Fibroblast of upper back skin (primary cell): ENCODE measurements at places on chromosomes 4 and X.

- DNase-seq: no peak
These were observed 60.4 kb downstream of the PAGE2 start for GRCh38 chrX:55149242-55149641.

- DNase-seq: no peak
These were observed 7.3 kb upstream of the CUL4B start for GRCh38 chrX:120568035-120568434.

- DNase-seq: no peak
These were observed 13.4 kb downstream of the CTBP1 start for GRCh38 chr4:1235381-1236102.

DNA sequence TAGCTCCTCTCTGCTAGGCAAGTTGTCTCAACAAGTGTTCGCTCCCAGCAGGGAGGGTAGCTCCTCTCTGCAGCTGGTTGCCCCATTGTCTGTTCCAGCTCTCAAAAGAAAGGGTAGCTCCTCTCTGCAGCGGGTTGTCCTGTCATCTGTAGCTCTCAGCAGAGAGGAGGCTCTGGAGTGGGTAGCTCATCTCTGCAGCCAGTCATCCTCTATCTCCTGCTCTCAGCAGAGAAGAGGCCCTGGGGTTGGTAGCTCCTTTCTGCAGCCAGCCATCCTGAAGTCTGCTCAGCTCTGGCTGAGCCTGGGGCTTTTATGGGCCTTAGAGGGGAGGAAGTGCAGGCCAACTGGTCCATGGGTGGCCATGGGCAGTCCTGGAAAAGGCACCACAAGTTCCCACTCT, 342.7 kb downstream of the PTTG2 start:
- no peak for DNase-seq

DNA sequence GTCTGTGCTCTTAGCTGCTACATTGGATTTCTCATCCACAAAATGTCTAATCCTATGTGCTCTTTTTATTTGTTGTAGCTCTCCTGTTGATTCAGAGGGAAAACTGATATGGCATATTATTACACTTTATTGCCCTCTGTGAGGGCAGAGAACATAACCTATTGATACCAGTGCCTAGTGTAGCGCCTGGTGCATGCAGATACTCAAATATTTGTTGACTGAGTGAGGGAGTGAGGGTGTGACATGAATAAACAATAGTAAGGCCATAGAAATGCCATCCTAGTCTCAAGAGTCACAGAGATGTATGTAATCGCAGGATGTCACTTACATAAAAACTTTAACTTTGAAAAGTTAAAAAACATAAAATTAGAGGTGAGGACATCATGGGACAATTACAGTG, 159.1 kb downstream of the SHROOM3 start:
- DNase-seq: no peak

DNA sequence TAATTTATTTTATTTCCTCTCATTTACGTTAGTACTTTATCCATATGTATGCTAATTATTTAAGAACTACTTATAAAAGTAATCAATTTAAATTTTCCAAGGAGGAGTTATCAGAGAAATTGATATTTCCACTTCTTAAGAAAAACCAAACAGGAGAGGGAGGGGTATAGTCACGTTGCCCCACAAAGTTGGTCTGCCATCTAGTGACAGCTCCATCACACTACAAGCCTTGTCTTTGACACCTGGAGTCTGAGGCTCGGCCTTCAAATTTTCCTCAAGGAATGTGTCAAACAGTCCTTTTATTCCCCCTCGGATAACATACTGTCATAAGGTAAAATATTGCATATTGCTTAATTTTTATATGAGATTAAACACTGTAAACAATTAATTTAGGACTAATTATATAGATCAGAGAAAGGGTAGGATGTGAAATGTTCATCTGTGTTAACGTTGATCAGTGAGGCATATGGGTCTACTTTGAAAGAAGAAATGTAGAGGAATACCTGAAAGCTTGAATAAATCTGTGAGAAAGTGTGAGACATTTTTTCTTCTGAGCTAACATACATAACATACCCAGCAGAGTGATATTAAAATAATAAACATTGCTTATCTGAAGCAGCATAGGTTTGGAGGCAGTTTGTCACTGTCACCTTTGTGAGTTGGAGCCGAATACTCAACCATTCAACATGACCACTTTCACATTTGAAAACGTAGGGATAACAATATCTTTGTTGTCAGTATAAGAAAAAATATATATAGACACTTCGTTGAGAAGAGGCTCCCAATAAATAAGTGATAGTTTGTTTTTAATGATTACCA, 114.4 kb downstream of the GLRA3 start:
- DNase-seq: peak; percentile 39

DNA sequence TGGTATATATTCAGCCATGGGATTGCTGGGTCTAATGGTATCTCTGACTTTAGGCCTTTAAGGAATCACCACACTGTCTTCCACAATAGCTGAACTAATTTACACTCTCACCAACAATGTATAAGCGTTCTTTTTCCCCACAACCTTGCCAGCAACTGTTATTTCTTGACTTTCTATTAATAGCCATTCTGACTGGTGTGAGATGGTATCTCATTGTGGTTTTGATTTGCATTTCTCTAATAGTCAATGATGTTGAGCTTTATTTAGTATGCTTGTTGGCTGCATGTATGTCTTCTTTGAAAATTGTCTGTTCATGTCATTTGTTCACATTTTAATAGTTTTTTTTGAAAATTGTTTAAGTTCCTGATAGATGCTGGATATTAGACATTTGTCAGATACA, 235.2 kb downstream of the HEPH start:
- no peak for DNase-seq

GRCh38 chr4:132934911-132935310, 214.2 kb upstream of the PCDH10 start:
- DNase-seq: no peak

DNA sequence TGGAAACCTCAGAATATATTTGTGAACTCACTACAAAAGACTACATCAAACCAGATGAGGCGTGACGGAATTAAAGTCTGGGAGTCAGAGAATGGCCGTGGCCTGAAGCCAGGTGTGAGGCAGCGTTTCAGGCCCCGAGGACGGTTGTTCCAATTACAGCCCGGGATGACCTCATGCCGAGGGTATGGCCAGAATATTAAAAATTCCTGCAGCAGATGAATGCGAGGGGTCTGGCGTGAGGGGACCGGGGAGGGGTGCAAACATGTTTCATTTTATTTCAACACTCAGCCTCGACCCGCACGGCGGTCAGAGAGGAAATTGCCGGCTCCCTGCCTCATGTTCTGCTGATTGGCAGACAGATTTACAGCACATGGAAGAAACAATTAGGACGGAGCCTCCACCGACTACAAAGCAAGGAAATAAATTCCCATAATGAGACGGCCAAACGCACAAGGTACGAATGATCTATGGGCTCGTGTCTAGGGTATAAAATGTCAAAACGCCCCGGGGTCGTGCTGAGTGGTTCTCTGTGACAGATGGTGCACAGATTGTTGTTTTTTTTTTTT, 289.7 kb downstream of the SHOX start:
- peak; percentile 93 for DNase-seq

DNA sequence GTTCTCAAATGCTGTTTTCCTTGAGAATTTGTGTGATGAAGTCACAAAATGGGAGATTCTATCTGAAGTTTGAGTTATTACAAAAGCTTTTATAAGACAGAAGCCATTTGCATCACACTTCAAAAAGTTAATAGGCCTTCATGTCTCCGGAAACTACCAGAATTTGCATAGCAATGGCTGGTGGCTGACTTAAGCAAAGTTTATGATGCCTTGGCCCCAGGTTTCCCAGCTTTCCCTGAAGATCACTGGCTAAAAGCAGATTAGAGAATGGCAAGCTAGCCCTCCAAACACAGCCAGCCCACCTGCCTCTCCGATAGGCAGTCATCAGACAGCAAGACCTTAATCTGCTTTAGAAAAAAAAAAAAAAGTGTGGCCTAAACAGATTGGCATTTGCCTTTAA, 197.8 kb downstream of the HS3ST1 start:
- DNase-seq: no peak

DNA sequence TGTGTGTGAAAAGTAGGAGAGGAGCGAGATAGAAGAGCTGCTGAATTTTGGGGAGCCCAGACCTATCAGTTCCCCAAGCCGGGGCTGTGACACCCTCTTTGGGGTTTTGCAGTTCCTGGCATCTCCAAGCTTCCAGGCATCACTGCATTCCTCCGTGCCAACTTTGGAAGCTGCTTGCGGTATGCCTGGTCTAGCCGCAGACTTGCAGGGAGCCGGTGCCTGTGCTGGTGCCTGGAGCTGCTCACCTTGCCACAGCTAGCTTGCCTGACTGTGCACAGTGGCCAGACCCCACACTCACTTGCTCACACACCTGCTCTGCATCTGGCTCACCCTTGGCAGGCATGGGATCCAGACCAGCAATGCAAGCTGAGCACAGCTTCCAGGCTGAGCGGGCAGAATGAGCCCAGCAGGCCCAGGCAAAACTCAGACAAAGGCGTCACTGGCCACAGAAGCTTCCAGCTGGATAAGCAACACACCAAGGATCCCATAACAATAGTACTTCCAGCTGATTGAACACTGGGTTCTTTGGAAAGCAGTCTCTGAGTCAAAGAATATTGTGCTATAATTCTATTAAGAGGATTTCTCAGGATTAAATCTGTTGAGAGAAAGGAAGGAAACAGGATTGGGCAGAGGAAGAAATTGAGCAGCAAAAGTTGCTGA, 390.9 kb downstream of the TEX13C start:
- DNase-seq: no peak

DNA sequence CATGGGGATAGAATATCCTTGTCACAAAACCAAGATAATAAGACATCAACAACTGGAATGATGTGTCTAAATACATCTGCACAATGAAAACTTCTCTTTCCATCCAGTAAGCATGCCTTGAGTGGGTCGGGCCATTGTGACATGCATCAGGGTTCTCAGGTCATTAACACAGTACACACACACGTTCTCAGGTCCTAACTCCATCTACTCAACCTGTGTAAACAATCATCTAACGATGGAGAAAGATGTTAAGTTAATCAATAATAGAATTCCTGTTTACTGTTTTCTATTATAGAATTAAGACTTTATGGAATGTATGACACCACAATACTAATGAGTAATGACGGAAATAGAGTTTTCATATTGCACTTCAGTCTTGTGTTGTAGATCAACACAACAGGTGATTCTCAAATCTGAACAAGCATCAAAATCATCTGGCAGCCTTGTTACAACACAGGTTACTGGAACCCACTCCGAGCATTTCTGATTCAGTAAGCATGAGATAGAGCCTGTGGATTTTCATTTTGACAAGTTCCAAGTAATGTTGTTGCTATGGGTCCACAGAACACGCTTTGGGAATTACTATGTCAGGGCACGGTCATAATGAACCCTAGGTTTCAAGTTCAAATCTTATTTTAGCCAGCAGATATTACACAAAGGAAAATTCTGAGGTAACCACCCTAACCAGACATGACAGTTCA, 315.8 kb upstream of the TEX13C start:
- no peak for DNase-seq

- no peak for DNase-seq
These were observed 555.7 kb downstream of the PCDH7 start for GRCh38 chr4:31275906-31276305.
